ENCODE measurements at places on chromosomes 12 and 14.

- DNase-seq = no peak
These were observed 32.0 kb upstream of the SELPLG start for GRCh38 chr12:108665608-108666202.

DNA sequence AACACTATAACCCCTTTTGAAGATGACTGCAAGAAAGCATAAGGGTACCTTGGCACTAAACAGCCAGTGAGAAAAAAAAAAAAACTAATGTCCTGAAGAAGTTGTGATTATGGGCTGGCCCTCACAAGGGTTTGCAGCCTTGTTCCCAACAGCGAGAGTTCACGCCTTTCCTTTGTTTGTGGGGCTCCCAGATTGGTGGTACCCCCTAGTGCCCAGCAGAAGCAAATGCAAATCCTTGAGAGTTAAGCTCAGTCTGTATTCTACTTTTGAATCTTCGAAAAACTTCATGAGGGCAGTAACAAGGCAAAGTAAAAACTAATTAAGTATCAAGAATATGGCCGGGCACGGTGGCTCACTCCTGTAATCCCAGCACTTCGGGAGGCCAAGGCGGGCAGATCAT lies 238.9 kb upstream of the LMO3 start:
- no peak for DNase-seq

DNA sequence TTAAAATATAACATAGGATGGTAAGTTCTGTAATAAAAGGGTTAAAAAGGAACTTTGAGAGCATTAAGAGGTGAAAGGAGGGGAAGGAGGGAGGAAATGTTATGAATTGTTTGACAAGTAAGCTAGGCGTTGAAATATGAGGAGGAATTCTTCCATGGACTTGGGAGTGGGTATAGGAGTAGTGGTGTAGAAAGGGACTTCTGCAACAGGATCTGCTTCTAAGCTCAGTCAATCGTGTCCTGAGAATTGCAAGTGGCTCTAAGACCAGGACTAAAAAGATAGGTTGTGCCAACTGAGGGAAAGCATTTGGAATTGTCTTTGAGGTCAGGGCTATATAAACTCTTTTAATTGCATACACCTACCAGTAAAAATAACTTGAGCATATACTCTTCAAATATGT lies 74.1 kb upstream of the SLC38A2 start:
- no peak for DNase-seq

DNA sequence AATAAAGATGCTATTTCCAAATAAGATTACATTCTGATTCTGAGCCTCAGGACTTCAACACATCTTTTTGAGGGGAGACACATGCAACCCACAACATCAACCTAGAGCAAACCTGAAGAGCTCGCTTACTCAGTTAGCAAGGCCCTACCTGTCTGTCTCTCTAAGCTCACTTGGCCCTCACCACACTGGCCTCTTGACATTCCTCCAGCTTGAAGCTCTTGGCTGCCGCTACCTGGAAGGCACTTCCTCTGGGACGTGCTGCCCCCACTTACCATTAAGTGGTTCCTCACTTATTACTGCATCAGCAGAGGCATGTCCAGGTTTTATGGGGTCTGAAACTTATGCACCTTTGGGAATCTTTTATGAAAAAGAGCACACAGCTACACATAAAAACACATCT lies 354.8 kb downstream of the GALC start:
- no peak for DNase-seq

DNA sequence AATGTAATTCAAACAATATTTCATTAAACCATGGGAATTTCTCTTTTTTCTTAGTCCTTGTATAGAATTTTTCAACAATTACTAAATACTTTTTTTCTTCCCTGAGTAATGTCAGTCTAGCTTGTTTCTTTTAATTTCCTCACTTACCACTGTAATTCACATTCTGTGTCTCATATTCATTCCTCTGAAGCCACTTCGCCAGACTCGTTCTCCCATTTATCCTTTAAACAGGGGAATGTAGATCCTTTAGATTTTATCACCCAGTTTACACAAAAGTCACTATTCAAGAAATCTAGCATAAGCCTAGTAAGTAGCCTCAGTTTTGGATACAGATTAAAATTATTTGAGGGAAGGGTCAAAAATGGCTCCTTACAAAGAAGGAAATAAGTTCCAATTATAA lies 6.8 kb downstream of the USP15 start:
- no peak for DNase-seq

DNA sequence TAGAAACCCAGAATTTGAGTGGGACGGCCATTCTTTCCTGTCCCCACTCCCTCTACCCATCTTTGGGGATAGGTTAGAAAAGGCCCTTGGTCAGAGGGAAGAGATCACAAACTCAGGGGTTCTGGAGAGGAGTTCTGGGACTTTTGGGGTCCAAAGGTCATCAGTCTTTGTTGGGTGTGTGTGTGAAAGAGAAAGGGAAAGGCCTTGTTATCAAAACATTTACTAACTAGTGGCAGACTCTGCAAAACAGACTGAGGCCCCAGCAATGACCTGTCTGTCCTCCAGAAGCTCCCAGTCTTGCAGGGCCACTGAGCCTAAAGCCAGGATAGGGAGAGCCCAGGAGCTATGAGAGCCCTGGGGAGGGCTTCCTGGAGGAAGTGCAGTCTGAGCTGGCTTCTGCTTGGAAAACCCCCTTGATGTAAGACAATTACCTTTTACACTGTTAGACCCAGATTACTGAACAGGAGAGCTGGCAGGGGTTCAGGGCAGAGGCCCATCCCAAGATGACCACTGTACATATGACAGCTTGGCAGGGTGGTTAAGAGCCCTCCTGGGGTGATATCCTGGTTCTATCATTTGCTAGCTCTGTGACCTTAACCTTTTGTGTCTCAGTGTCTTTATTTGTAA lies 429.1 kb upstream of the CCDC196 start:
- DNase-seq = no peak

- DNase-seq = no peak
These were observed 147.9 kb upstream of the HIF1A start for GRCh38 chr14:61547186-61548069.

DNA sequence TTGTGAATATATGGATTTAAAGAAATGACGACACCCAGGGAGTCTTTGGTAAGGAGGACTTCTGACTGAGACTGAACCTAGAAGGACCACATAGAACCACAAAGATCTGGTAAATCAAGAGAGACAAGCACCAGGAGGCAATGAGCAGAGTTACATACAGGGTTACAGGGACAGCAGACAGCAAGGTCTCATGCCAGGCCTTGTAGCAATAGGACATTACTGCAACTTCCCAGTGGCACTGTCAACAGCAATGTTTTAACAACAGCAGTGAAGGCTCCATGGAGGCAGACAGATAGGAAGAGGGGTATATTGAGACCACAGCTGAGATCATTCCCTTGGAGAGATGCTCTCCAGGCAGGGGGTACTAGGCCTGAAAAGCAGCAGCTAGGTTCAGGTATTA lies 18.5 kb downstream of the CPNE8 start:
- no peak for DNase-seq

DNA sequence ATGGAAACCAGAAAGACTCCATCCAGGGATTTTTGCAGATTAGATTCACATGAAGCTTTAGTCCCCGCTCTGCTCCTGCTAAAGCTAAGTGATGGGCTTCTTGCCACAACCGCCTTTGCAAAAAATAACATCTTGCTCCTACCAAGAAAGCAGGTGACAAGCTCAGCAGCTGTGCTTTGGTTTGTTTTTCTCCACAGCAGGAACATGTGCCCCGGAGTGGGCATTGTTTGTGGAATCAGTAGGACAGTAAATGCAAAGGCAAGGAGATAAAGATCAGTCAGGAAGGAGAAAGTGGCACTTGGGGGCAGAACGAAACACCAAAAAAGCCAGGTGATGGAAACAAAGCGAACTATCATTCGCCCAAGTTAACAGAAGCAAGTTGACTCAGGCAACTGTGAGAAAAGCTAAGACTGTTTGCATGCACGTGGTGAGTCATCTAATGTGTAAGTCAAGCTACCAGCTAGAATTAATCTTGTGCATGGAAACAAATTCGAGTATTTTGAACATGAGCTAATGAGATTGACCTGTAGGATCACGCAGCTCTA lies 165.5 kb upstream of the PLXNC1 start:
- DNase-seq = no peak
